ENCODE measurements at places on chromosomes 16 and 17.

DNA sequence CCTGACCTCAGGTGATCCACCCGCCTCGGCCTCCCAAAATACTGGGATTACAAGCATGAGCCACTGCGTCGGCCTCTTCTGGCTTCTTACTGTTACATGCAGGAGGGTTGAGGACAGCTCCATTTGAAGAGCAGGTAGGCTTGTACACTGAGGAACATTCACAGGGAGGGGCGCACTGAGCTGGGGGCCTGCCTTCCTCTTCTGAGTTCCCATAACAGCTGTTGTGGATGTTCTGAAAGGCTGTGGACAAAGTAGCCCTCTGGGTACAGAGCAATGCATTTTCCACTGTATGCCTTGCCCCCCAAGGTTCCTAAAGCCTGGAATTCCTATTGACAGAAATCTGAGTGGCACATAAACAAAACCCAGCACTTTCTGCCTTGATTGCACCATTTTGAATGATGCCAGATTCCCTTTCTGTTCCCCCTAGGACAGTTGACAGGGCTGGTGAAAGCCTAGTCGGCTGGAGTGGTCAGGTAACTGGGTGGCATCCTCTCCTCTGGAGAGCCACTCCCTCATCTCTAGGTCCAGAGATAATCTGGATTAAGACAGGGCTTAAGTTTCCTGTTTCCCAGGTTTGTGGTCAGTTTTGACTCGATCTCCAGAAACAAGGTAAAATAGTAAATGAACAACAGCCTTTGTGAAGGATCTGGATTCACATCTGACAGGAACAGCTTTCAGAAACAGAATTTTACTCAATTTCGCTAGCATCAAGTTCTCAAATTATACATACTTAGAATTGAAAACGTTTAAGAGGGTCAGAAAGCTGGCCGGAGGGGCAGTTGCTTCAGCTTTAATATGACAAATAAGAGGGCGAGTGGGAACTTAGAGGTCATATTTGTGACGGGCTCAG is 1.3 kb upstream of the CDK5R1 start:
- peak; percentile 31 for DNase-seq

DNA sequence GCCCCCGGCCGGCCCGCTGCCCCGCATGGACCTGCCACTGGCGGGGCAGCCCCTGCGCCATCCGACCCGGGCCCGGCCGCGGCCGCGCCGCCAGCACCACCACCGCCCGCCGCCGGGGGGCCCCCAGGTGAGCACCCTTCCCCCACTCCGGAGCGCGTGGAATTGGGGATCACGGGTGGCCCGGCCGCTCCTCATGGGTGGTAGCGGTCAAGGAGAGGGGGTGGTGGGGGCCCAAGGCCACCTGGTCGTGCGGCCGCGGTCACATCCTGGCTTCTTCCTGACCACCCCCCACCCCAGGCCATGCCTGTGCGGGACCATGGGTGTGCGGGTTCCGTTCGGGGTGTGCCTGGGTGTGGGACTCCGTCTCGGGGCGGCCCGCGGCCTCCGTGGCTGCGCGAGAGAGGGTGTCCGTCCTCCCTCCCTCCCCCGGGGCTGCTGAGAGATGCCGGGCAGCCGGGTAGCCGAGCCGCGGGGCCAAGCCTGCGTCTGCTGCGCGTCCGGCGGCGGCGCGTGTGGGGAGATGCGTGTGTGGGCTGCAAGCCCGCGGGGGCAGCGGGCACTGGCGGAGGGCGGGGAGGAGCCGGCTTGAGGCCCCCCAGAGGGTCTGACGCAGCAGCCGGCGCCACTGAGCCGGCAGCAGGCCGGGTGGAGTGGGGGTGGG is 6.8 kb downstream of the ACD start:
- no peak for DNase-seq

DNA sequence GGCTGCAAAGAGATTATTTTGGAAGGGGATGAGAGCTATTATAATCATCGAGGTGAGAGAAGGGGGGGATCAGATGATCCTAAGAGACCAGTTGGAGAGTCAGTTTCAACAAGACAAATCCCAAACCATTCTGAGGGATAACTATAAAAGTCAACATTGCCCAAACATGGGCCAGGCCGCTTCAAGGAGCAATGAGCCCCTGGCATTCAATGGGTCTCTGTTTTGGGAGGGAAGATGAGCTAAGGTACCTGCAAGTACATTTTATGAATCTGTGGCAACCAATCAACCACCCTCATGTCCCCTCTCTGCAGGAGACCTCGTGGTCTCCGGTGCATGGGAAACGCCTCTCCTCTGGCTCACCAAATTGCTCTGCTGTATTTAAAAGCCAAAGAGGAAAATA is 209.9 kb upstream of the C16orf82 start:
- DNase-seq = no peak

DNA sequence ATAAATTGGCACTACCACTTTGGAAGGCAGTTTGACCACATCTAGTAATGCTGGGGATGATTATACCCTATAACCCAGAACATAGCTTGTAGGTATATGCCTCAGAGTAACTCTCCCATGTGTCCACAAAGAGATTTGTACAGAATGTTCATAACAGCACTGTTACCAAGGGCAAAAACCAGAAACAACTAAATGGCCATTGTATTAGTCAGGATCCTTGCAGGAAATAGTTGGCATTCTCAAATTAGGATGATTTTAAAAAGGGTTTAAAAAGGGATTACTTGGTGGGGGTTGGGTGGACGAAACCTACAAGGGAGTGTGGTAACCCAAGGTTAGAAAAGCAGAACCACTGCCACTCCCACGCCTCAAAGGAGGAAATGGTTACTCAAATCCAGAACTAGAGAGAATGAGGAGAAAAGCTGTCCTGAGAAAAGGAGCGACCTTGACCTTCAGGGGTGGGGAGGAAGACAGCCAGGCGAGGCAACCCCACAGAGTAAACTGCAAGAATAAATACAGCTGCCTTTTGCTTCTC is 2.1 kb downstream of the CPPED1 start:
- no peak for DNase-seq

- DNase-seq = no peak
Measured at GRCh38 chr16:61421111-61421510, 615.1 kb downstream of the CDH8 start.

DNA sequence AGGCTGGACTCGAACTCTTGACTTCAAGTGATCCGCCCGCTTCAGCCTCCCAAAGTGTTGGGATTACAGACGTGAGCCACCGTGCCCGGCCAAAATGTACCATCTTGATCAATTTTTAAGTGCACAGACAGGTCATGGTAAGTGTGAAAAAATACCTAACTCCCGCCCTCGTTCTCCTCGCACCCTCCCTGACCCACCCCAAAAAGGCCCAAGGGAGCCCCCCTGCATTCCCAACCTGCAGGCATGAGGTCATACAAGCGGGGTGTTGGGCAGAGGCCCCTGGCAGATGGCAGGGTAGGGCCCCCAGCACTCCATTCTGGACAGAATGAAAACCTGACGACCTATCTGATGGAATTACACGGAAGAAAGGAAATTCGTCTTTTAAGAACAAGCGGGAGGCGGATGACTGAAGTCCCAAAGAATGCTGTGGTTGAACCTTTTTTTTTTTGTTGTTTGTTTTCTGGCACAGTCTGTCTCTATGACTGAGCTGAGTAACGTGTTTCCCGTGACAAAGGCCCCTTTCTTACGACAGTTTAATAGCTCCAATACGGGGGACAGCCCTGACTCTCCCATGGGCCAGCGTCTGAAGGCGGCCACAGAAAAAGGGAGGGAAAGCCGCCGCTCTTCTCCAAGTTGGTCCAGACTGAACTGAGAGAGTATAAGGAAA is 376.4 kb downstream of the SLC39A11 start:
- no peak for DNase-seq

GRCh38 chr16:79543219-79543618 is 57.3 kb downstream of the MAF start:
- no peak for DNase-seq

GRCh38 chr17:56832446-56832845 is 1.3 kb downstream of the C17orf67 start:
- no peak for DNase-seq

GRCh38 chr16:29662000-29662728 is 883 bp upstream of the SPN start:
- DNase-seq = no peak

- peak; percentile 88 for DNase-seq
Measured at GRCh38 chr17:44222112-44222869, 2.8 kb upstream of the UBTF start.

DNA sequence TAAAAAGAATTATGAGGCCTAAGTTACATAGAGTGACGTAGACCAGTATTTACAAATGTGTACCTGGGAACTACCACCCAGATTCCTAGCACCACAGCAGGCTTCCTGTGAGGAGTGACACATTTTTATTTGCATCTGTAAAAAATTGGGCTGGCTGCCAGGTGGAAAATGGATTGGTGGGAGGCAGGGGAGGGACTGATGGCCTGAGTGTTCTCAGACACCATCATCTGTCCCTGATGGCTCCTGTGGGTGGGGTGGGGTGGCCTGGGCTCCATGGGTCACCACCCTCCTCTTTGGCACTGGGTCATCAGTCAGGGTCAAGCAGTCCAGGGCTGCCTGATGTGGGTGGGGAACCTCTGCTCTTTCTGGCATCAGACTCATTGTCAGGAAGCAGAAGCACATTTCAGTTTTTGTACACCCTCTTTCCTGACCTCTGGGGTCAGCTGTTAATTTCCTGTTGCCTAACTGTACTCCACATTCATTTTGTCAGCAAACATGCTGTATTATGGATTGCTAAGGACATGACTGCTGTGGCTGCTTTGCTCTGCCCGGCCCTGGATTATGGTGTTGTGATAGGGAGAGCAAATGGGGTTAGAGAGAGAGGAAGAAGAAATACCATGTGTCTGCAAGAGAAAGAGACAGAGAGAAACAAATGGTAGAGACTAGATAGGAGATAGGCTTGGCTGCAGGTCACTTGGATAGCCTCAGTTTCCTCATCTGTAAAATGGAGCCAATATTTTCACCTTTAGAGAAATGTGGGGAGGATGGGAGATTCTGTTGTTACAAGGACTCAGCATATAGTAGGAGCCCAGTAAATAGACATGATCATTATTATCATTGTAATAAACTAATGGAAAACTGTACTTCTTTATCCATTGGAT is 11.6 kb upstream of the MFAP4 start:
- DNase-seq = peak; percentile 80

Data from mucosa of descending colon (tissue), 3 donors.